Skeletal muscle cell (primary cell): ENCODE measurements at places on chromosomes 3 and 15.

GRCh38 chr15:27977696-27978095, 121.4 kb downstream of the OCA2 start:
- DNase-seq = no peak

GRCh38 chr3:123331651-123332050, 117.2 kb downstream of the ADCY5 start:
- DNase-seq = no peak

DNA sequence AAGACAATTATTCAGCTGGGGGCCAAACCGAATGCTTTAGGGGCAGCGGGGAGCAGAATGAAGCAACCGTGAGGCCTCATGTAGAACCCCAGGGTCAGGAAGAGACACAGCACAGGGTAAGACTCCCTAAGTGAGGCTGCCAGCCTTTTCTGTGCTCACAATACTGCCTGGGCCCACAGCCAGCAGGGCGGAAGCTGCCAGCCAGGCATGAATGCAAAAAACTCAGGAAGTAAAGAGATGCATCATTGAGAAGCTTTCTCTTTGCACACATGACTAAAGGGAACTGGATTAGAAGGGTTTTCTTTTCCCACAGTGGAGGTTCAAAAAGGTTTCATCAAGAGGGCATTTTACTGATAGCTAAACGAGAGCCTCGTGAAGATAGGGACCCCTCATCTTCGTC, 33.3 kb downstream of the CA12 start:
- DNase-seq = no peak

- no peak for DNase-seq
Observed at GRCh38 chr15:43126356-43126755, 7.0 kb upstream of the TMEM62 start.

DNA sequence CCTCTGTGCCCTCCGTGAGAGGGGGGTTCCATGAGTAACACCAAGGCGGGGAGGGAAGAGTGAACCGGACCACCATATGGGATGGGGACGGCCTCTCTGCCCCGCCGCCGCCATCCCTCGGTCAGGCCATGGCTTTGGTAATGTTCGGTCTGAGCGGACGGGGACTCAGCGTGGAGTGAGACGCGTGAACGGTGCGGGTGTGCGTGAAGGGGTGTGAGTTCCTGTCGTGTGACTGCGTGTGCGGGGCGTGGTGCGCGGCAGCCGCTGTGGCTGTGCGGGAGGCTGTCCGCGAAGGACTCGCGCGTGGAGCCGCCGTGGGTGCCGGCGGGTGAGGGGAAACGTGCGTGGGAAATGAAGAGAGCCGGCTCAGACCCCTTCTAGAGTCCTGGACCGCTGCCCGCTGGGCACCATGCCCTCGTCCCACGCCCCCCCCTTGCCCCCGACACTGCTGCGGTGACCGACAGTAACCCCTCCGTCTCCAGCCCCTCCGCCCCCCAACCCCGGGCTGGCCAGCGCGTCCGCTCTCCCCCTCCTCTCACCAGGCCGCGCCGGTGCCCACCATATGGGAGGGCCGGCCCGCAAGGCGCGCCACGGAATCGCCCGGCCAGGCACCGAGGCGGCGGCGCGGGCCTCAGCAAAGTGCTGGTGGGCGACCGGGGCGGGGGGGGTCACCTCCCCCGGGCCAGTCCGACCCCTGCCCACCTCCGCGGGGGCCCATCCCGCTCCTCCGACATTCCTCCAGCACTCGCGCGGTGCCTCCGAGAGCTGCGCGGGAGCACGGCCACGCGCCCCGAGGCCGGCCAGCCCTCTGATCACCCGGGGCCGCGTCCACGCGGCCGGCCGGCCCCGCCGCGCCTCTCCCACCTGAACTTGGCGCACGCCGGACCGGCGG, 589 bp downstream of the KLF15 start:
- no peak for DNase-seq

GRCh38 chr3:78799681-78800080, 968.1 kb downstream of the ROBO1 start:
- no peak for DNase-seq

- DNase-seq = no peak
Observed at GRCh38 chr15:78133801-78134200, 2.6 kb upstream of the CIB2 start.

DNA sequence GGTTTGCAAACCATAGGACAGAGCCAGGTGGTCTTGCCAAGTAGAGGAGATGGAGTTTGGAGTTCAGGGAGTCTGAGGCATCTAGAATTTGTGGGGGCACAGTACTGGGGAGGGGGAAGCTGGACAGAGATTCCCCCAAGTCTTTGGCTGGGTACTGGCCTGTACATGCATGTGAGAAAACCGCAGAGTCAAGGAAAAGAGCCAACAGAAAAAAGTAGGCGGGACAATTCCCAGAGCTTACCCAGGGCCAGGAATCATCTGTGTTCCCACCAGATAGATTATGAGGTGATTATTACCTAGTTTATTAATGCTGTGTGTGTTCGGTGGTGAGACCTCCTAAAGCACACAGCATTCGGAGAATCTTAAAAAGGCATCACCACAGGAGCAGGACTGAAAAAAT, 11.3 kb downstream of the LYSMD4 start:
- DNase-seq = no peak

GRCh38 chr3:13547591-13548371, 1.1 kb upstream of the FBLN2 start:
- DNase-seq = no peak

- no peak for DNase-seq
Observed at GRCh38 chr3:66467996-66468735, 32.7 kb downstream of the LRIG1 start.

DNA sequence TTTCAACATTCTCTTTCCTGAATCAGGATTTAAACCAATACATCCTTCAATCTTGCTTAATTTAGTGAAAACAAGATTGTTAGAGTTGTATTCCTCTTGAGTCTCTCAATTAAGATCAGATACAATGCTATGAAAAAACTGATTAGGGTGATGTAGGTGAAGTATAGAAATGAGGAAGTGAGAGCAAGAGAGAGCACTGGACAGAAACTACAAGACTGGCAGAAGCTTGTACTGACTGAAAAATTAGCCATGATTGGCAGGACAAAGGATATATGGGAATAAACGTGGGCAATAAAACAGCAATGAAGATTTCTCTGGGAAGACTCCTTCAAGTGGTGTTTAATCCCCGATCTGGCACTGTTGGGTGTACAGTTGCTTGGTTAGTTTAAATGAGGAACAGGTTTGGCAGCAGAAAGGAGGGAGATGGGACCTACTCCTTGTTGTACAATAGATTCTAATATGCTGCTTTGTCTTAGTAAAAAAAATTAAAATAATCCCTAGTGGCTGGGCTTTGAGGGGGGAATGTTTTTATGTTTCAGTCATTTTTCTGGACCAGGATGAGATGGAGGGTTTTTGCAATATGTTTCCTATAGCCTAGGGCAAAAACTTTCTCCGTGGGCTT, 252.7 kb downstream of the SLC9A9 start:
- no peak for DNase-seq

DNA sequence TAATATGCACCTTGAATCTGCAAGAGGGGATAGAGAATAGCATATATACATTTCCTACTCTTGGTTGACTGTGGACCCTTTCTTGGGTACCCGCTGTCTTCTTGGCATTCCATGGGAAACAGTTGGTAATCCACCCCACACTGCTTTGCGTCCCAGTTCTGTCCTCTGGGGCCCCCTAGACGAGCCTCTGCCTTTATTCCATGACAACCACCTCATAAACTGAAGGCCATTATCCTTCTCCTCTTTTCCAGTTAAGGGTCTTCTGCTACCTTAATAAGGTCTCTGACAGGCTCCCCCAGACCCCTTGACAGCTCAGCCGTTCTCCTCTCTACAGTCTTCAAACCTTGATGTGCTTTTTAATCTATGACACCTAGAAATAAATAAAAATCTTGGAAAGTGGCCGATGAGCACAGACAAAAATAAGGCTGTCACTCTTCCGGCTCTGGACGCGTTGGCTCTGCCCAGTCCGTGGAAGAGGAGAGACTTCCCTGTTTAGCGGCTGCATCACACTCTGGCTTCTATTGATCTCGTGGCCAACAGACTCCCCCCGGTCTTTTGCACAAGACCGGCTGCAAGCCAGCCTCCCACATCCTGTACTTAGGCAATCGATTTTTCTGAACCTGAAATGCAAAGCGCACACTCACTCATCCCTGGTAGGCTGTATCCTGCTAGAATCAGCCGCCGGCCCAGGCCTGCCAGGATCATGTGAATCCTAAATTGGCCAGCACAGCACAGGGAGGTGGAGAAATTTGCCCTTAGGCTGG, 251.0 kb upstream of the TLE3 start:
- no peak for DNase-seq

- DNase-seq = no peak
Observed at GRCh38 chr15:33309602-33310276, 1.0 kb upstream of the RYR3 start.

GRCh38 chr15:51774916-51775315, 23.5 kb downstream of the TMOD2 start:
- no peak for DNase-seq

- no peak for DNase-seq
Observed at GRCh38 chr3:23592961-23593931, 212.5 kb upstream of the UBE2E1 start.

- peak; percentile 47 for DNase-seq
Observed at GRCh38 chr3:129745253-129745652, 138.8 kb upstream of the PLXND1 start.

GRCh38 chr3:59508273-59508672, 458.4 kb upstream of the CFAP20DC start:
- no peak for DNase-seq

GRCh38 chr3:39637807-39638206, 170.3 kb downstream of the MOBP start:
- DNase-seq = no peak

DNA sequence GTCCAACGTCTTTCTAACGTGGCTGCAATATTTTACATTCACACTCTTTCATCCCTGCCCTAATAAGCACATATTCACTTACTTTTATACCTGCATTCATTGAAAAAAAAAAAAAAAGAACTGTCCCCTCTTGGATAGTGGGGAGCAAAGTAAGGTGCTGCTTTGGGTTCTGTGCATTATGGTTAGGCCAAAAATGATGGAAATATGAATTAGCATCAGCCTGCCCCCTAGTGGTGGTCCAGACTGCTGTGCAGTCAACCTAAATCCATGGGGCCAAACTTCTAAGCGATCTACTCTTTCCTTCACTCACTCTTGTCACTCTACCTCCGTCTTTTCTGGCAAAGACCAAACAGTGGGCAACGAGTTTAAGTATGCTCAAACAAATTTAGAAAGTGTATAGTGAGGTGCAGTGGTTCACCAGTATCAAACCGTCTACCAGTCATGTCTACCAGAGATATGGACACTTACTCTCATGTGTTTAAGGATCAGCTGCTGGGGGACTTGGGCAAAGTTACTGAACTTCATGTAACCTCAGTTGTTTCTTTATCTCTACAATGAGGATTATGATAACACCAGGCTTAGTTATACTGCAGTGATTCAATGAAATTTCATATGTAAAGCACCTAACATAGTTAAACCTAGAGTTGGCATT, 61.5 kb upstream of the GRM7 start:
- DNase-seq = no peak

- DNase-seq = no peak
Observed at GRCh38 chr3:122902326-122902725, 107.5 kb downstream of the SLC49A4 start.

DNA sequence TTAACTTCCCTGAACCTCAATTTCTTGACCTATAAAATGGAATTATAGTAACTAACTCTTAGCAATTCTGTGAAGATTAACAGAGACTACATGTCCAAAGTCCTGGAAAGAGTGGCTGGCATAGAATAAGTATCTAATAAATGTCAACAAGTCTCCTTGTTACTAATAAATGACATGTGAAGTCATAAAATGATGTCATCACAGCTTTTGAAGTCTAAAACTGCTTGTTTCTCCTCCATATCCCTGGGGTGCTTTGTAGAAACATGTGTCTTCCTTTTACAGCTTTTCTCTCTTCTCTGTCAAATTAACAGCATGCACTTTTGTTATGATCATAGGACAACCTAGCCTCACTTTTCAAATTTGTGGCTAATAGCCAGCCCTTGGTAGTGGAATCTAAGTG, 510.2 kb downstream of the NTRK3 start:
- DNase-seq = no peak

GRCh38 chr15:99562238-99562637, 3.5 kb upstream of the MEF2A start:
- no peak for DNase-seq

- no peak for DNase-seq
Observed at GRCh38 chr3:180947761-180948390, 35.4 kb downstream of the FXR1 start.

DNA sequence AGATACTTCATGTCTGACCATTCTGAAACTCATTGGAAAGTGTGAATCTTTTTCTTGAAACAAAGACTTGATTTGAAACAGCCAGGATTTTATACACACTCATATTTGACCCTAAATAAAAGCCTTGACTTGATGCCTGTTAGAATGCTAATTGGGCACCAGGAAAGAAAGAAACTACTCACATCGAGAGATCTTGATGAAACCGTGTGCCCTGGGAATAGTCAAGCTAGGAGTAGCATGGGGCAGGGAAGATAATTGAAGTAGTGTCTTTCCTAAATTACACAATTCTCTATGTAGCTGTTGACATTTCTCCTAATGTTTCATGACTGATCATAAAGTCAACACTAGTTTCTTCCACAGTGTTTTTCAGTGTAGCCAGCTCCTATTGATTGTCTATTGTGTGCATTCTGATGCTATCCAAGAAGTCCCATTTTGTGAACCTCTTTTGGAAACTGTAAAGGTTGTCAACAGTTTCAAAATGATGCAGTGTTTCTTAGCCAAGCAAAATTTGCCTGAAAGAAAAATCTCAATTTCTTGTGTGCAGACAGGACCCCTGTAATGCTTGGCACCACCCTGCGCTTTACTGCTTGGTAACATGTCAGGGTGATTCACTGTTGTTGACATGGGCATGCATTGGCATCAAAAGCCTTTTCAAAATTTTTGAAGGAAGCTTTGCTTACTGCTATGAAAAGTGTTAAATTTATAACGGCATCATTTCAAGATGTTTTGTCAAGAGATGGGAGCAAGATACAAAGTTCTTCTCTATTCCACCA, 52.5 kb upstream of the OTOL1 start:
- no peak for DNase-seq

- DNase-seq = no peak
Observed at GRCh38 chr15:91885714-91886270, 32.3 kb downstream of the SLCO3A1 start.

DNA sequence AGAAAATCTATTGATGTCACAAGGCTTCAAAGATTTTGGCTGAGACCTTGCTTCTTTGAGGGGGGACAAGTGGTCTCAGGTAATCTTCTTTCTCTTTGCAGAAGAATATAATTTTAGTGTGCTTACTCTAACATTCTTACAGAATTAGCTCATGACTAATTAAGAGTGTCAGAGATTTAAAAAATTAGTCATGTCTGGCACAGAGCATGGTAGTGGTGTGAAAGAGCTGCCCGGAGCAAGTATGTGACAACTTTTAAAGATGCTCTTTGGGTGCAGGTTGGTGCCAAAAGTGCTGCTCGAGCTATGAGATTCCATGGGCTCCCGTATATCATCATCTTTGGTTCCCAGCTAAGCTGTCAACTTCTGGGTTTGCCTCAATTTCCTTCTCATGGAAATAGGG, 31.1 kb downstream of the CYP19A1 start:
- no peak for DNase-seq

DNA sequence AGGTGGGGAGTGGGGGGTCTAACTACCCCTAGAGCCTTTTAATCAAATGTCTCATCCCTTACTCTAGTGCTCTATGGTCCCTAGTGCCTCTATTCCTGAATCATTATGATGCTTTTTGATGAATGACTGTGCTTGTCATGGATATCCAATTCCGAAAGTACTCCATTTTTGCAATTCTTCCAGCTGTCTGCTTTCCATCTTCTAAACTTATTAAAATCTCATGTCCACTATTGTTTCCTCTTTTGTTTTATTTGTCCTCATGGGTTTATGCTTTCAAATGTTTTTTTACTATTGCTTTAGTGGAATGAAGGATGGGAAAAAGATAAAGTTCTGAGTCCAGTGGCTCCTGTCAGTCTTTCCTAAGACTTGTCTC, 77.2 kb upstream of the KCNMB2 start:
- DNase-seq = no peak
